ENCODE measurements at places on chromosomes 11 and 22.

DNA sequence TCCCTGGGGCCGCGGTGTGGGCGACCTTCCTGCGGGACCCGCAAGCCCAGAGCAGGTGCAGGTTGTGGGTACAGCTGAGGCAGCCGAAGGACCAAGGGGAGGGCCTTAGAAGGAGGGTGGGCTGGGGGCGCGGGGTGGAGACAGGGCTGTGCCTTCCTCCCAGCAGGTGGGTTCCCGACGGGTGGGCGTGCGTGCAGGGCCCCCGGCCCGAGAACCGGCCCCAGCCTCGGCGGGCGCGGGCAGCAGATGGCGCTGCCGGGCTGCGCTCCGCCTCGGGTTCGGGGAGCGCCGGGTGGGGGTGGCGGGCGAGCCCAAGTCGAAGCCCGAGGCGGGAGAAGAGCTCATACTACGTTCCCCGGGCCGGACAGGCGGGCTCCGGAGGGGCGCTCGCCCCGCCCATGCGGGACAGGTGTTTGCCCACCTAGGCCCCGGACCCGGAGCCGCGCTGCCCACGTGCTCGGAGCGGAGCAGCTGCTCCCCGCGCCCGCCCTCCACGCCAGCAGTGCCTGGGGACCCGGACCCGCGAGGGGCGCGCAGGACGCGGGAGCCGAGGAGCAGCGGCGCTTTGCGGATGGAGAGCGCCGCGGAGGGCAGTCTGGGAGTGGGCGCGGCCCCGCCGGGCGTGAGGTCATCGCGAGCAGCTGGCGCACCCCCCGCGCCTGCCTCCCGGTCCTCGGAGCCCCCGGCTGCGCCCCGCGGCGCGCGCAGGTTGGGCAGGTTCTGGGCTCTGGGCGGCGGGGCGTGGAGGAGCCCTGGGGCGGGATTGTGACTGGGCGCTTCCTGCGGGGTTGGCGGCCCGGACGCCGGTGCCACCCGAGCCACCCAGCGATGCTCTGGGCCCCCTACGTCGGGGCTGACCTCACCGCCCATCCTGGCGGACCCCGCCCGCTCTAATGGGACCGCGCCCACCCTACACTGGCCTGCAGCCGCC lies 25.3 kb downstream of the DUSP8 start:
- DNase-seq: peak; percentile 40

GRCh38 chr11:112523477-112523876 lies 262.8 kb upstream of the PLET1 start:
- DNase-seq: no peak

DNA sequence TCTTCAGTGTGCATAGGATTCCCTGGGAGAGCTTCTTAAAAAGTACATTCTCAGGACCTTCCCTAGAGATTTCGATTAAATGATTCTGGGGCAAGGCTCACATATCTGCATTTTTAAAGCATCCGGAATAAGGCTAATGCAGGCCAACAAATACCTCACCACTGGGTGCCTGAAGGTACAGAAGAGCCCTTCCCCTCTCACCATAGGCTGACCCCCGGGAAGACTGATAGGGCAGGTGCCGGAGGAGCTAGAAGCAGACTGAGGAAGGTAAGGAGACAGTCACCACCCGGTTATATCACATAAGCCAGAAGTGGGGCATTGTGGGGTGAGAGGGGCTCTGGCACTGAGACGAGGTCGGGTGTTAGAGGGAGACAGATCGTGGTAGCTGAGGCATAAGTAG lies 1059.3 kb downstream of the NTM start:
- DNase-seq: no peak

DNA sequence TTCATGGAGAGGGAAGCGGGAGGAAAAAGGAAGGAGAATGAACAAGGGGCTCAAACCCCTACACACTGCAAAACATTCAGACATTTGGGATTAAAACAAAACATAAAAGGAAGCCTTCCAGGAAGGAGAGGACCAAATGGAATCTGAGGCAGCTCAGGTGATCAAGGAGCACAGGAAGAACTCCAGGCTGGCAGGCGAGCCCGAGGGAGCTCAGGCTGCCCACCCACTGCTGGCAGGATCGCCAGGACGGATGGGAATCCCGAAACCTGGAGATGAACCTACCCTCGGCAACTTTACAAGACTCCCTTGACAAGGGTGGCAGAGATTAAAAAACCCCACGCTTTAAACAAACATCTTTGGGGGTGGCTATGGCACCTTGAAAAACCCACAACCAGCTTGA lies 5.0 kb upstream of the PYGM start:
- no peak for DNase-seq

DNA sequence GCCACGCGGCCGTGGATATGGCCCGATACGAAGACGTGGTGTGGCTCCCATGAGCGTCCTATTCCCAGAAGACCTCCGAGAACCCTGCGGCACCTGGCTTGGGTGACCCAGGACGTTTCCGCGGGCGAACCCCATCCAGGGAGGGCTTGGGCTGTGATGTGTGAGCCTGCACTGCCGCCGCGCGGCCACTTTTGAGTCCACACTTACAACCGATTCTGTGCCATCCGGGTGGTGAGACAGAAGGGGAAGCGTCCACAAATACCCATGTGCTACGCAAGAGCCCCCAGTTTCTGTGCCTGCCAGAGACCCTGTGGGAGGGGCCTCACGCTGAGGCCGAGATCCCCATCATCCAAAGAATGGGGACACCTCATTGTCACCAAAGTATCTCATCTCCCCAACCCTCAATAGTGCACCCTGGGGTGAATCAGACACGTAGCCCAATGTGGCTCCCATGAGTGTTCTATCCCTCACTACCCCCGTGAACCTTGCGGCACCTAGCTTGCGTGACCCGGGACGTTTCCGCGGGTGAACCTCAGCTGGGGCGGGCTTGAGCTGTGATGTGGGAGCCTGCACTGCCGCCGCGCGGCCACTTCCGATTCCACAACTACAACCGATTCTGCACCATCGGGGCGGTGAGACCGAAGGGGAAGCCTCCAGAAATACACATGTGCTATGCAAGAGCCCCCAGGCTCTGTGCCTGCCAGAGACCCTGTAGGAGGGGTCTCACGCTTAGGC lies 4.6 kb upstream of the H19 start:
- DNase-seq: no peak

DNA sequence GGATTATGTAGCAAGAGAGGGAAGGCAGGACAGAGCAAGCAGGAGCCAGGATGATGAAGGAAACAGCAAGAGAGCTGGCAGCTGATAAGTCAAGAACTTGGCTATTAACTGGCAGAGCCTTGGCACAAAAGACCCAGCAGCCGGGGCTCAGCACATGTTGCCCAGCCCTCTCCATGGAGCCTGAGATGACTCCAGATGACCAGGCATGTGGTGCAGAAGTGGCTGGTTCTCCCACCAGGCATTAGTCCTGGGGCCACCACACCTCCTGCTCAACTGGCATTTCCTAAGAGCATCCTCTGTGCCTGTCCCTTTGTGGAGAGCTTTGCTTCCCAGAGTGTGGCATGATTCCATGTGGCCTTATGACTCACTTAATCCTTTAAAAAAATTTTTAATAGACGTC lies 522.6 kb downstream of the MN1 start:
- DNase-seq: no peak

DNA sequence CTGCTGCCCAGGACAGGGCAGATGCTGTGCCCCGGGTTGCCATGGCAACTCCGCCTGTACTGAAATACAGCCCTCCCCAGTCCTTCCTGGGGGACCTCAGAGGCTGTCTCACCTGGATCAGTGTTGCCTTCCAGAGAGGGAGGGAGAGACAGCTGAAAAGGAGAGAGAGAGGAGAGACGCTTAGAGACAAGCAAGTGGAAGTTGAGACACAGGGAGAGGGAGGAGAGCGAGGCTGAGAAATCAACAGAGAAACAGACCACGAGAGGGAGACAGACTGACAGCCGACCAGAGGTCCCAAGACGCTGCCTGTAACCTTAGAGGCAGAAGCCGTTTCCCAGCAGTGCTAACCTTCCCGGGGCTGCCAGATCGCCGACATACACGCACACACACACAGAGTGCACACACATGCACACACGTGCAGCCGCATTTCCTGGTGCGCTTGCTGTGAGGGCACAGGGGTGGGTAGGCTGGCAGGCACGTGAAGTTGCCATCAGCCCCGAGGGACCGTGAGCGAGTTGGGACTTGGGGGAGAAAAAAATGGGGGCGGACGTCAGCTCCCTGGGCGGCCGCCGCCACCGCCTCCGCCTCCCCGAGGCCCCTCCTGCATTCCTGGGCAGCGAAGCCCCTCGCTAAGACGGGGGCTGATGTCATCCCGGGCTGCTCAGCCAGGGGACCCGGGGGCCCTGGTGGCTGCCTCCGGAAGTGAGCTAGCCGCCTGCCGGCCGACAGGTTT lies 88.6 kb upstream of the CRYBB3 start:
- peak; percentile 50 for DNase-seq

- peak; percentile 79 for DNase-seq
Measured at GRCh38 chr11:66267379-66268243, 828 bp upstream of the RAB1B start.

DNA sequence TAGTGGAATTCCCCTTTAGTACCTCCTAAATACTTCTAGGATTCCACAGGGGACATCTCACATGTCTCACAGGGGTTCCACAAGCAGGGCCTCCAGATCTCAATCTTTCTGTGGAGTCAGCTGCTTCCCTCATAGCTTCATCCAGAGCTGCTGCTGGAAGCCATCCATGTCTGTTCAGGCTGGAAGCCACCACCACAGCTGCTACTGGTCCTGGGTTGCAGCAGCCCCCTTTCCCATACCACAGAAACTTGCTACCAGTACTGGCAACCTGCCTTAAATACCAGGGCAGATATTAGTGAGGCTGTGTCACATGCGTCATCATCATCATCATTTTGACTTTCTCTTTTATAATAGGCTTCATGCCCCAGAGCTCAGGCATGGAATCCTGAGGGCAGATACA lies 242.7 kb upstream of the NCAM1 start:
- no peak for DNase-seq

GRCh38 chr11:68584097-68584496 lies 100.2 kb upstream of the GAL start:
- DNase-seq: peak; percentile 46

DNA sequence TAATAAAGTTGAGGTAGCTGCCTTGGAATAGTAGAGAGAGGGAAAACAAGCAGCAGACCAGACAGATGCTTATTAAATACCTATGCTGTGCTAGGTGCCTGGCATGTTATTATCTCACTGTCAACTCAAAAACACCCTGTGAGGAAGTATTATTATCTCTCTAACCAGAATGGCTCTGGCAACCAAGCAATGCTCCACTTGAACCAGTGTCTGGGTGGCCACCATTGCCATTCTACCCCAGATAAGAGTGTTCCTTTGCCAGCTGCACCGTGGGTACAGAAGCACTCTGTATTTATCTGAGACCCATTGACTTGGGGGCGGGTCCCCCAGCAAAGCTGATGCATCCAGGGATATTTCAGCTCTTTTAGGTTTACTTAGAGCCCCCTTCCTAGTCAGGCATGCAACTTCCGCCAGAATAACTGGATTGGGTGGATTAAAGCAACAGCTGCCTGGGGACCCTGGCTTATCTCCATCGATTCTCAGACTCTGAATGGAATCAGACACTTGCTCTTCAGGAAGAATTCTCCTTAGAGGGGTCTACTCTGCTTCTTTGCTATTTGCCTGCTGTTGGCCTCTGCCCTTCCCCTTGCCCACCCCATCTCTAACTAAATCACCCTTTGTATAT lies 49.1 kb downstream of the RCN1 start:
- no peak for DNase-seq

DNA sequence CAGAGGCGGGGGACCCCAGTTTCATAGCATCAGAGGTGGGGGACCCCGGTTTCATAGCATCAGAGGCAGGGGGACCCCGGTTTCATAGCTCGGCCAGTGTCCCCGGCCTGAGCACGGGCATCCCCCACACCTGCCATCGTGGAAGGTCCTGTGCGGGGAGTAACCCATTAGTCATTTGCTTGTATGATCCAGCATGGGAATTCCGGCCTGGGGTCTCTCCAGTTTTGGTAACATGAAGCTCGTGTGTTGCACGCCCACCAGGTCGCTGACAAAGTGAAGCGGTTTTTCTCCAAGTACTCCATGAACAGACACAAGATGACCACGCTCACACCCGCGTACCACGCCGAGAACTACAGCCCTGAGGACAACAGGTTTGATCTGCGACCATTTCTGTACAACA lies 29.0 kb upstream of the KRTAP5-7 start:
- no peak for DNase-seq

- DNase-seq: no peak
Measured at GRCh38 chr11:128595221-128595620, 7.9 kb upstream of the ETS1 start.

DNA sequence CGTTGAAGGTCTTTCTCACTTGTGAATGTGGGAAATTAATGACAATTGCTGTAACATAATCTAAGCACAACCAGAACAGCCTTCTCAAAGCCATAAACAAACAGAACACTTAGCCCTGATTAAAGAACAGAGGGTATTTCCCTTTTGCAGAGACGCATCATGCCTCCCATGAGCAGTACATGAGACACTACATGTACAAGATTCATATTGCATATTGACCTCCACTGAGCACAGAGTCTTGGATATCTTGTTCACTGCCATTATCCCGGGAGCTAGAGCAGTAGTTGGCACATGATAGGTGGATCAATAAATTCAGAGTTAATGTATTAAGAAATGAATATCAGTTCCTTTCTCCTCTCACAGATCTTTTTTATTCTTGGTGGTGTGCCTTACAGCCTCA lies 1194.3 kb upstream of the TENM4 start:
- DNase-seq: no peak

- DNase-seq: no peak
Measured at GRCh38 chr11:25775603-25776002, 556.3 kb upstream of the ANO3 start.

DNA sequence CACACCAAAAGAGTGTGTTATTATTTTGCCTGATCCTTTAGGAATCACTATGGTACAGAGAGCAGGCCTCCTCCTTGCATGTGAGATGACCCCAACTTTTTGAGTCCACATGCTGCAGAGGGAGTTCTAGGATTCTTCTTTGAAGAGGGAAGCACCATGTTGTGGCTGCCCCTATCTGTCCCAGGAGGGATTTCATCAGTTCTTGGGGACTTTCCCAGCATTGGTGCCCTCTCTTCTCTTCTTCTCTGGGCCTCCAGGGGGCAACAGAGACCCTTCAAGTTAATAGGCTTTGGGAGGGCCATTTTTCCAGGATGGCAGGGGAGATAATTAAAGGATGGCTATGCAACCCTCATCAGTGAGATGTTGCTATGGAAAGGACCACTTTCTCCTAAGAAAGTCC lies 3.6 kb downstream of the MMP1 start:
- no peak for DNase-seq

- no peak for DNase-seq
Measured at GRCh38 chr22:46229701-46230100, 20.4 kb downstream of the CDPF1 start.

DNA sequence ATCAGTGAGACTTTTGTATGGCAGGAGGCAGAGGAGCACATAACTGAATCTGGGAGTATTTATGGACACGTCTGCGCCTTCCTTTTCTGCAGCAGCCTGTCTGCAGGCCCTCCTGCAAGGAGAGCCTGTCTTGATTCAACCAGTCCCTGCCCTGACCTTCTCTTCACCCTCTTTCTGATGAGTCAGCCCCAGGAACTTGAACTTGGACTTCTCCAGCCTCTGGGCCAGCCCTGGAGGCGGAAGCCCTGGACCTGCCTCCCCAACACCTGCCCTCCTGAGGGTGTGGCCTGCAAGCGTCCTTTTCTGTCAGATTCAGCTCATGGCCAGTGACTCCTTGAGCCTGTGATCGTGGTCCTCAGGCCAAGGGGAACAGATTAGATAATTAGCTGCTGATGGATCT lies 20.0 kb downstream of the DAGLA start:
- DNase-seq: no peak

All from CD4-positive, alpha-beta memory T cell (primary cell).